Iris pigment epithelial cell (primary cell): ENCODE measurements at places on chromosomes 1 and 21.

DNA sequence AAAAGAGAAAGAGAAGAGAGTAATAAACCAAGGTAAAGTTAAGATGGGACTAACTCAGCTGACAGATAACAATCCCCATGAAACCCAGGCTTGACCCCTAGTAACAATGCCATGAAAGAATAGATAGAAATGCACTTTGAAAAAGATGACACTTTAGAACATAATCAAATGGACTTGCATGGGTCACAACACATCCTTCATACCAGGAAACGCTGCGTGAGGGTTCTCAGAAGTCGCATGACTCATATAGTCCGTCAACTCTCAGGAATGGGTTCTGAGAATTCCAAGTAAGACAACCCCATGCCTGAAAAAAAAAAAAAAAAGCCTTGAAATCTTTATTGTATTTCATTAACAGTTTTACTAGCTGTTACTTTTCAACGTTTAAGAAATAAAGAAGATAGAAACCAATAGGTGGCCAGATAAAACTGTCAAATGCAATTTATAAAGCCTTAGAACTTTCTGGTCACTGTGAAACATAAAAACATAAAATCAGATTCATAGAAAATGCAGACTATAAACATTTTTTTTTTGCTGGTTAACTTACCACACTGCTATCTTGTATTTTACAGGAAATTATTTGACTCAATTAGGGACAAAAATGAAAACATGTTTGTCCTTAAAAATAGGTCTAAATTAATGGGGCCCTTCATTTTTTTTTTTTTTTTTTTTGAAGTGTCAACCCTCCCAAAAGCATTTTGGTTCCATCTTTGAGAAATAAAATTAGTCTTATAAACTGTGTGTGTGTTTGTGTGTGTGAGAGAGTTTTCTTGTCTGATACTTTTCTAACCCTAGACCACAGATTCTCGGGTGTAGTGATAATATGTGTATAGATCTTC lies 202.1 kb downstream of the NCAM2 start:
- DNase-seq = peak; percentile 99

DNA sequence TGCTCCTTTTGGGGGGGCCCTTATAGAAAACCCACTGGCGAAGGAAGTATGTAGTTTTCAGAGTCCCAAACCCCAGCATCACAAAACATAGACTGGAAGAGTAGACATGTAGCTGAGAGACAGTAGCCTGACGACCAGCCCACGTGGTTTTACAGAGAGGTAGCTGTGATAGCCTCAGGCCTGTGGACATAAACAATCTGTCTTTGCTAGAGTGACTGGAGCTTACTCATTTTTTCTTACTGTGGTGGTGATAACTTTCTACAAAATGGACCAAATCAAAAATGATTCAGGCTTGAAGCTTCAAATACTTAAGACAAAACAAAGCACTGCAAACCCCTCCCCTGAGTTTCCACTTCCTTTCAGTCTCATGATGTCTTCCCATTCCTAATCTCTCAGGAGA lies 497.0 kb downstream of the RWDD3 start:
- no peak for DNase-seq

DNA sequence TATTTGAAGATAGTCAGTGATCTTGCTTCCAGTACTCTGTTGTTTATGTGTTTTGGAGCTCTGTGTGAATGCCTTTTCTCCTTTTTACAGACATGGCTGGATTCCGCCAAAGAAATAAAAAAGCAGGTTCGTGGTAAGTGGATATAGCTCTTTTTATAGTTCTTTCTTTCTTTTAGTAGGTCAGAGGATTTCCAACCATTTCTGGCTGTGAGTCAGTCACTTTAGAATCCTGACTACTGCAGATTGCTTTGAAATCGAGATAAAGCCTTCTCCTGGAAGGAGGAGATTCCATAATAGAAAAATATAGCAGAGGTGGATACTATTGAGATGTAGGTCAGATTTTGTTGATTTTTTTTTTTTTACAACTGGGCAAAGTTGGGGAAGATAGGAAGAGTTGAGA lies 97.4 kb downstream of the EPB41 start:
- DNase-seq = peak; percentile 5

GRCh38 chr1:202361701-202362100 lies 13.2 kb downstream of the PPP1R12B start:
- DNase-seq = no peak

DNA sequence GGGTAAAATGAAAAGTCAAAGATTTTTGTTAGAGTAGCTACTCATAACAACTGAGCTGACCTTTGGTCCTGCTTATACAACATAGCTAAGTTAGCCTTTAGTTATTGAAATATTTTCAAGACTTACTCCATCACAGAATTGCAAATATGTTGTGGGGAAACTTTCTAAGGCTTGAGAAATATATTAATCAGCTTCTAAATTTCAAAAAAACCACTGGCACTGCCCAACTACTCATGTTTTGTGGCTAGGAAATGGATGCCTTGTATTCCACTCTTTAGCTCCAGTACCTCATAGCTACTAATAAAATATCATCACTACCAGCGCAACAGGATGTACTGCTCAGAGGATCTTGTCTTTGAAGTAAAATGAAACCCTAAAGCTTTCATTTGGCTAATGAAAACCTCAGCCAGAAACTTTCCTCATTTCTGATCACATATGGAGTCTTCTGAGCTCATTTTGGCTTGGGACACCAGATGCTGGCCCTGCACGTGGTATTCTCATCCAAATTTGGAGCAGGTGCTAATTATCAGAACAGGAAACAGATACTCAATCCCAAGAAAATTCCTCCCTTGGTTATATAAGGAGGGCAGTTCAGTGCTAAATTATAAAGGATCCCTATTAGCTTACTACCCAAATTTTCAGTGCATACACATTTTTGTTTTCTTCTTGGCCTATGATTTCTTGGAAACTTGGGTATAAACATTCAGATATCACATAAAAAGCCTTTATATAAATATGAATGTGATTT lies 690.7 kb downstream of the ADGRL2 start:
- DNase-seq = no peak

GRCh38 chr1:212098310-212098709 lies 62.8 kb downstream of the DTL start:
- DNase-seq = no peak

- DNase-seq = no peak
These were observed 29.1 kb upstream of the RGS8 start for GRCh38 chr1:182713492-182713891.

GRCh38 chr1:101907264-101907663 lies 89.5 kb downstream of the OLFM3 start:
- DNase-seq = no peak

- peak; percentile 12 for DNase-seq
These were observed 535.4 kb downstream of the KIF26B start for GRCh38 chr1:245690156-245690690.

DNA sequence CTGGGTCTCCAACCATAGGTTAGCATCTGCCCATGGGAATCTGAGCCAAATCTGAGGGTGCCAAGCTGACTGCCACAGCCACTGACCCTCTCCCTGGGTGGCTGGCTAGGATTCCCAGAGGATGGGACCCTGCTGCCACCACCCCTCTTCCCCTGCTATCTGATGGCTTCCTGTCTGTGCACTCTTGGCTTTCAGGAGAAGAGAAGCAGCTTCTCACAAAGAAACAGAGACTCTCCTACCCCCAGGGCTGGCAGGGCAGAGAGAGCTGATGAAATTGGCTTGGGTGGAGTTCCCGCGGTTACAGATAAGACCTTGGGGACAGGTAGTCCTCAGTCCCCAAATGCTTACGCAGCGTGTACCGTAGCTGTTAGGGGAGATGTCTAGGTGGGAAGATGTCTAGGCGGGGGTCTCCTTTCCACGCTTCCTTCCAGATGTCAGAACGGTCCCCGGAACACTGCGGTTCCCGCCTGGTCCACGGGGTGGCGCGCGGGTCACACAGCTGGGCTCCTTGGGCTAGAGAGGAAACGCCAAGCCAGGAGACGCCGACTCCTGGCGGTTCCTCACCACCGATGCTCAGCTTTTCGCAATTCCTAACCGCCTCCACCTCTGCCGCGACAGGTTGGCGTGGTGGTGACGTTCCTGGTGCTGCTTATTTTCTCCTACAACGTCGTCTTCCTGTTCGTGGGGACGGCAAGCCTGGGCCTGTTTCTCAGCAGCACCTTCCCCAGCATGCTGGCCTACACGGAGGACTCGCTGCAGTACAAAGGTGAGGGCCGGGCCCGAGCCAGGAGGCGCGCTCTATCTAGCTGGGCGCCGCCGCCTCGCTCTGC lies 40.1 kb downstream of the ELK4 start:
- DNase-seq = peak; percentile 69

- no peak for DNase-seq
These were observed 853 bp downstream of the TTC22 start for GRCh38 chr1:54800041-54800898.

DNA sequence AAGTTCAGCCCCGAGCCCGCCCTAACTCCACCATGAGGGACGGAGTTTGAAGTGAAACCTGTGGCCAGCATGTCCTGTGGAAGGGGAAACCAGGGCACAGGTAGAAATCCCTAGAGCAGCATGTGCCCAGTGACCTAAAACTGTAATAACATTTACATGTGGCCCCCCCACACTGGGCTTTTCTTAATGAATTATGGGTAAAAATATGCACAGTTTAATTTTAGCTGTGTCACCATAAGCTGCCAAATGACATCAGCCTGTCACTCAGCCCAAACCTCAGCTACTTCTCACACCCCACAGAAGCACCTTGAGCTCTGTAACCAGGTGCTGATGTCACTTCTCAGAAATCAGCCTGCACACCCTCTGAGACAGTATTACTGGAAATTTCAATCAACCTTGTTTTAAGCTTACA lies 50.0 kb upstream of the SLC19A1 start:
- DNase-seq = peak; percentile 11

DNA sequence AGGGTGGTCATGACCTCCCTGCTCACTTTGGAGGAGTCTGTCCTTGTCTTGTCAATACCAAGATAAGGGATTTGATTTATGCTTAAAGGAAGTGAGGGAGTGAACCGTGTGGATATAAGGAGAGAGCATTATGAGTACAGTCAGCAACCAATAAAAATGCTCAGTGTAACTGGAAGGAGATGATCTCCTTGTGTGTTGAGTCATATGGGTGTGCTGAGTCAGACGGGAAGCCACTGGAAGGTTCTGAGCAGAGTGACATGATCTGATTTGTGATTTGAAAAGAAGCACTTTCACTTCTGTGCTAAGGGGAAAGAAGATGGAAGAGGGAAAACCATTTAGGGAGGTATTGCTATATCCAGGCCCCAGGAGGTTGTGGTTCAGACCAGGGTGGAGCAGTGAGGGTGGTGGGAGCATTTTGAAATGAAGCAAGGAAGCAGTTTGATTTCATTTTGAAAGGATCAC lies 2.5 kb upstream of the BCL10 start:
- DNase-seq = peak; percentile 98

DNA sequence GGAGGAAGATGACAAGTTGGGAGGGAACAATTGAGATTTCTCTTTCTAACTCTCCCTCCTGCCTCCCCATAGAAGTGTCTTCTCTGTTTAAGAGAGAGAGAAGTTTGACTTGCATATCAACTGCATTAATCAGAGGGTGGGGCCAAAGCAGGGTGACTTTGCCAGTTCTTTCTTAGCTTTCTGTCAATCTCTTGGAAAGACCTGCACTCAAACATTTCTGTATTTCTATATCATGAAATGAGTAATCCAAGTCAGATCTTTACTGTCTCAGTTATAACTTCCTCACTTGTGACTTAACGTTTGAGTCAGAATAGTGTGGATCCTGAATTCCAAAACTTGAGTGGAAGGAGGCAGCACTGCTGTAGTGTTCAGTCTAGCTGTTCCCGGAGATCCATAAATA lies 180.8 kb upstream of the KCNK2 start:
- peak; percentile 81 for DNase-seq

DNA sequence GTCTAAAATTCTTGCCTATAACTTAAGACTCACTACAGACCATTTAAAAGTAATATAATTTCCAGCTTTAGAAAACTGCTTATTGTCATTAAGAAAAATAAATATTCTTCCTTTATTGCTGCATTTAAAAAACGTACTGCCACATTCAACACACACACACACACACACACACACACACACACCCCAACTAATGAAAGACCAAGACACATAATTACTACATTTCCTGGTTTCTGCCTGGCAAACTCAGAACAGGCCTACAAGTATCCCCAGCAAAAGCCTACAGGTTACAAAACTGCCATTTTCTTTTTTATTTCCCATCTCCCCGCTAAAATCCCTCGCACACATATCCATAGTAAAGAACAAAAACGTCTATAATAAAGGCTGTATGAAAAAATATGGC lies 1.5 kb downstream of the DENND2C start:
- no peak for DNase-seq

DNA sequence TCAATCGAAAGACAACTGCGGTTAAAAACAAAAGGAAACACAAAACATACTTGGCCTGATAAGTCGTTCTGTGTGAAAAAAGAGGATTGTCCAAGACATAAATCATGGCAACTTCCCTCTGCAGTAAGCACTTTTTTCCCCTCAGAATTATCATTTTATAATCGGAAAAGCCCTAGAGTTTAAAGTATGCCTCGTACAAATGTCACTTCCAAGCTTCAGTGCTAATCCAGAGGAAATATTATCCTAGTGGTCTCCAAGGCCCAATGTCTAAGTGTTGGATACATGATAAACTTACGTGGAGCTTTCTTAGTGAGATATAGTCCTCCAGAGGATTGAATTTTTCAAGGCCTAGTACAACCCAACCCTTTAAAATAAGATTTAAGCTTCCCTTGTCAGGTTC lies 11.2 kb upstream of the NTMT2 start:
- DNase-seq = no peak

DNA sequence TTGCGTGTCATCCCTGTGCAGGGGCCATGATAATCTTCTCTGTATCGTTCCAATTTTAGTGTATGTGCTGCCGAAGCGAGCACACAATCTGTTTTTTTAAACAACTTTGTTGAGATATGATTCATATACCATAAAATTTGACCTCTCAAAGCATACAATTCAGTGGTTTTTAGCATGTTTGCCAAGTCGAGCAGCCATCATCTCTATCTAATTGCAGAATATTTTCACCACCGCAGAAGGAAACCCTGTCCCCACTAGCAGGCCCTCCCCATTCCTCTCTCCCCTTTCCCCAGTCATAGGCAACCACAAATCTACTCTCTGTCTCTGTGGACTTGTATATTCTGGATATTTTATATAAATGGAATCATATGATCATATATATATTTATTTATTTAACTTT lies 78.7 kb upstream of the TINAGL1 start:
- DNase-seq = peak; percentile 69

GRCh38 chr1:82586473-82586872 lies 785.7 kb downstream of the ADGRL2 start:
- DNase-seq = no peak

GRCh38 chr1:157415661-157416060 lies 136.7 kb downstream of the FCRL5 start:
- DNase-seq = no peak

DNA sequence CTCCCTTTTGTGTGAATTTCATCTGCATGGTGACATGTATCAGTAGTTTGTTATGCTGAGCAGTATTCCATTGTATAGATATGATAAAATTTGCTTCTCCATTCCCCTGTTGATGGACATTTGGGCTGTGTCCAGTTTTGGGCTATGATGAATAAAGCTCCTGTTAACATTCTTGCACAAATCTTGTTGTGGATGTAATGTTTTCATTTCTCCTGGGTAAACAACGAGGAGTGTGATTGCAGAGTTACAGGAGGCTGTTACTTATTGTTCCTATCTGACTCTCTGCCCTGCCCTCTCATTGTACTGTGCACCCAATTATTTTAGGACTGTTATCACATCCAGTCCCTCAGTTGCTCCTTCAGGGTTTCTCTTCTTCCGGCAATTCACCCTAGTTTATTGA lies 24.2 kb downstream of the MAPKAPK2 start:
- no peak for DNase-seq
